ENCODE measurements at places on chromosomes 3 and 15.
A peak's percentile ranks its signal among the peaks of the same experiment; 100 is the strongest.

GRCh38 chr3:30587904-30588303 is 18.5 kb upstream of the TGFBR2 start:
- no peak for DNase-seq

DNA sequence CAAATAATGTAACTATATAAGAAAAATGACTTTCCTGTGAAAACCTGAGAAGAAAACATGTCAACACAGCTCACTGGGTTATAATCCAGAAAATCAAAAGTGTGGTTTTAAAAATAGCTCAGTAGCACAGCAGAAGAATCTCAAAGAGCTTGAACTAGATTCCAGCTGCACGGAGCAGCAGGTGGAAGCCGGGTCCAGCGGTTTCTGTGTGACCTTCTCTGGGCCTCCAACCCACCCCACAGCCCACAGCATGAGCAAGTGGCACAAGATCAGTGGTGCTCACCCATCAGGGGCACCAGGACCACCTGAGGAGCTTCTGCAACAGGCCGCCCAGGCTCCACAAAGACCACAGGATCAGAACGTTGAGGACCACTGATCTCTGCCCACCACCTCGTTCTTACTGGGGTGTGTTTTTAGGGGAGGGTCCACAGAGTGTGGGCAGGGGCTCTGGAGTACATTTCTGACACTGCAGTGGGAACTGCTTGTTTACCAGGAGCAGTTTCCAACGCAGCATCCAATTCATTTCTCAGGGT is 23.2 kb downstream of the SLC41A3 start:
- no peak for DNase-seq

- no peak for DNase-seq
Observed at GRCh38 chr15:49832511-49832910, 211.7 kb downstream of the DTWD1 start.

GRCh38 chr3:67018105-67018788 is 20.1 kb downstream of the KBTBD8 start:
- DNase-seq, result no peak

DNA sequence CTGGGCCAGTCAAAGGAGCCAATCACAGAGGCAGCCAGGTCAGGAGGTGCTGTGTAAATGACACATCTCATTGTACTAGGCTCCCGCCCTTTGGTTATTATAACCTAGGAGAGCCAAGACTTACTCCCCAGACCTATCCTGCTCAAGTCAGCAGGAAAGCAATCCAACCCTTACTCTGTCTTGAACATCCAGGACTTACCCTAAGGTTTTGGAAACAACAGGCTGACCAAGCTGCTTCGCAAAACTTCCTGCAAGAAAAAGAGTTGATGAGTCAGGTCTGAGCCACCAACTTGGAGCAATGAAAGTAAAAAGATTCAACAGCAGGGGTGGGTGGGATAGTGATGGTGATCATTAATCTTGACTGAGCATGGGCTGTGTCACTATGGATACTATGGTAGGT is 144.4 kb downstream of the MYLK start:
- no peak for DNase-seq

- DNase-seq, result no peak
Observed at GRCh38 chr3:71061581-71061980, 521.9 kb downstream of the FOXP1 start.

- no peak for DNase-seq
Observed at GRCh38 chr3:31086698-31087097, 192.2 kb upstream of the GADL1 start.

GRCh38 chr3:38367779-38368178 is 21.2 kb downstream of the XYLB start:
- DNase-seq, result no peak

DNA sequence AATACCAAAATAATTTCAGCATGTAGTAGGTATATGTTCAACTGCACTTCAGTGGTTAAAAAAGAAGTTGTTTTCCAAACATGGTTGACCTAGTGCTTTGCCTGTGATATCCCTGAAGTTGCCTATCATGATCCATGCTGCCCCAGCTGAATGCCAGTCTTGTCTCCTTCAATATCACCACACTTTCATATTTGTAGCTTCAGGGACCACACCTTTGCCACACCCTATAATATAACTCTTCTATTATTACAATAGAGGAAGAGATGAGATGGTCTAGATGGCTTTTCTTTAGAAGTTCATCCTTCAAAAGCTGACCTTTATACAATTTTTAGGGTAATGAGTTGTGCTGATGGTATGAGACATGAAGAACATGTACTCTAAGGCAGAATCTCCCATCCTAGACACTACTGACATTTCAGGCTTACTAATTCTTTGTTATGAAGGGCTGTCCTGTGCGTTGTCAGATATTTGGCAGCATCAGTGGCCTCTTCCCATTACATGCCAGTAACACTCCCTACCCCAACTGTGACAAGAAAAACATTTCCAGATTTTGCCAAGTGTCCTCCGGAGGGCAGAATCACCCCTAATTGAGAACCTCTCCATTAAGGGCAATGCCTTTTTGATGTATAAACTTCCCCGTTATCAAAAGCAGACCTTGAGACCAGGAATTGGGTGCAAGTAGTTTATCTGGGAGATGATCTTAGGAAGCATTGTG is 76.2 kb upstream of the PLCL2 start:
- no peak for DNase-seq

DNA sequence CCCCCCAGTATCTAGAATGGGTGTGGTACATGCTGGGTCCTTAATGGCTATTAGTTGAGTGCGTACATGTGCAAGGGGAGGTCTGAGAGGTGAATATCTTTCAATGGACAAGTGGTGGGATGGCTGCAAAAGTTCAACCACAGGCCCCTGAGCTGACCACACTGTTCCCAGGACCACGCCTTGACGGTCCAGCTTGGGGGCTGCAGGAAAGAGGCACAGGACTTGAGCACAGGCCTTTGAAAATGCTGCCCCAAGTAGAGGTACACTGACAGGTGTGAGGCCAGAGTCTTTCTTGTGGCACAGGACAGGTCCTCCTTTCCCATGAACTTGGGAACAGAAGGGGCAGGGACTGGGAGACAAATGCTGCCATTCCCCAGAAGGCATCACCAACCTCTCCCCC is 24.0 kb downstream of the AMOTL2 start:
- no peak for DNase-seq

DNA sequence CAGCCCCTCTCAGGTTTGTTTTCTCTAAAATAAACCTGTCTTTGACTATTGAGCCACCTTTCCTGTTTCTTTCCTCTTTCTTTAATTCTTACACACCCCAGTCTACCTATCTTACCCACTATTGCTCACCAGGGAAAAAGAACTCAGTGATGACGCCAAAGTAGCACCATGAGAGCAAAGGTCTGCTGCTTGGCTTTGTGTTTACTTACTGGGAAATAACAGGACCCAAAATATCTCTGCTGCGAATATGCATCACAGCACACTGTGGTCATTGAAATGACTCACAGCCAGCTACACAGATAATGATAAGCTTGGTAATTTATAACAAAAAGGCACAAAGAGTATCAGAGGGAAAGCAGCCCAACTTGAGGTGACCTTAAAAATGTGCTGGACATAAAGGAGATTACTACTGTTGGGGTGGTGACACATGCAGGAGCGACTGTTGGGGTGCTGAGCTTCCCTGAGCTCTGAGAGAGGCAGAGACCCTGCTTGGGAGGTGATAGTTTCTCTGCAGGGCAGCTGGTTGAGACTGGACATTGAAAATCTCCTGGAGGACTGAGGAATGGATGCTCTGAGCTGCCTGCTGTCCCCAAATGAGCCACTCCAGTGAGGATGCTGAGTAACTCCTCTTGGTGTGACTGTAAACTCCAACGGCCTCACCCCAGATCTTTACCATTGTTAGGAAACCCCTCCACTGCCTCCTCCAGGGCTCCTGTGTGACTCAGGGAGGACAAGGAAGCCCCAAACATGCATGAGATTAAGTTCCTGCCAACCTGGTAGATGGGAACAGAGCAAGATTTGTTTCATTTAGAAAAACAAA is 14.5 kb downstream of the EFCAB12 start:
- no peak for DNase-seq

- no peak for DNase-seq
Observed at GRCh38 chr15:85742186-85742821, 52.4 kb downstream of the KLHL25 start.

DNA sequence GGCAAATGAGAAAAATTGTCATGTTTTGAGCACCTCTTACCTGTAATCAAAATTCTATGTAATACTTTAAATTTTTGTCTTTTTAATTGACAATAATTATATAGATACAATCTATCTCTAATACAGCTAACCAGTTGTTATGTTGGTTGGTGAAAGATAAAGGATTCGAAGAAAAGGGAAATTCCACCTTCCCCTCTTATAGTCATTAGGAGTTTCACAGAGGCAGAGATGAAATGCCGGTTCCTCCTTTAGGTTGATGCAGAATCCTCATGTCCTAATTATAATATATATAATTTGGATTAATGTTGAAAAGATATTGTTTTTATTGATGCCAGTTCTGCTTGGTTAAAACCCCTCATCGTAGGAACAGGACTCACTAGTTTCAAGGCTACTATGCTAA is 67.1 kb downstream of the LRCH3 start:
- DNase-seq, result no peak

DNA sequence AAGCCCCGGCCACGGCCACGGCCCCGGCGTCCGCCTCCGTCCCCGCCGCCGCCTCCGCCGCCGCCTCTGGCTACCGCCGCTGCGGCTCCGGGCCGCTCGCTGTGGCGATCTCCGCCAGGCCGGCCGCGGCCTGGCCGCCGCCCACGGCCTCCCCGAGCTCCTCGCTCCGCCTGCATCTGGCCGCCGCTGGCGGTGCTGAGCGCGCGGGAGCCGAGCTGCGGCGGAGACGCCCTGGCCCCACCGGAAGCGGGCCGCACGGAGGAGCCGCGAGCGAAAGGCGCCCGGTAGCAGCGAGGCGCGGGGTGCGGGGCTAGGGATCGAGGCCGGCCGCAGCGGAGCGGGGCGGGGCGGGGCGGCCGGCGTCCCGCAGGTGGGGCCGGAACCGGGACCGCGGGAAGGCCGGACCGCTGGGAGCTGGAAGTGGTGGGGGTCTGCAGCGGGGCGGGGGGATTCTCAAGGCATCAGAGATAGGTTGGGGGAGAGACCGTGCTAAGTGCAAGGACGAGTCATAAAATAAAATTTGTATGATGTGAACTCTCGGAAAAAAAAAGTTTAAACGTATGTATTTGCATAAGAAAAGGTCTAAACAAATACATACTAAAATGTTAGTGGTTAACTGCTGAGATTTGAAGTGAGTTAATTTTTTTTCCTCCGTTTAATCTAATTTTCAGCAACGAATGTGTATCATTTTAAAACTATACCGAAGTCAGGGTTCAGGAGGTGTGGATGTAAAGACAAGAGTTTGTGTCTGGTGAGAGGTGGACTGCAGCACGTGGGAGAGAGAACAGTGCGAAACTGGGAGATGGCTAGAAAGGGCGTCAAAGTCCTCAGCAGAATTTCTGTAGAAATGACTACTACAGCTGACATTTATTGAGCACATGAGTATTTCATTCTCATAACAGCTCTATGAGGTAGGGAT is at the start of gene AVEN:
AVEN (minus strand) TSS at position 334 of the 919 bp plus-strand sequence; CDS start at position 176, 158 bp downstream.
- peak; percentile 50 for DNase-seq

DNA sequence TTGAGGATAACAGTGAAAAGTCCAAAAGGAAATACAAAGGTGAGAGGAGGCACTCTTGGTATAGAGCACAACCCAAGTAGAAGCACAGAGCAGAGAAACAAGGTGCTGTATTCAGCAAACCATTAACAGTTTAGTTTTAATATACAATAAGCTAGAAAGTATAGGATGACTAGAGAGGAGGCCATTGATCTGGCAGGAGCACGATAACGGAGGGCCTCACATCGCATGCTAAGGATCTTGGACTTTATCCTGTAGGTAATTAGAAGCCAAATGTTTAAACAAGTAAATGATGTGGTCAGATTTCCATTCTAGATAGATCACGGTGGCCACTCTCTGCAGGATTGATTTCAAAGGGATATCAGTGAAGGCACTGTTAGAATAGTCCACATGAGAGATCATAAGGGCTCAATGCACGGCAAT is 935.0 kb downstream of the ROBO1 start:
- no peak for DNase-seq

DNA sequence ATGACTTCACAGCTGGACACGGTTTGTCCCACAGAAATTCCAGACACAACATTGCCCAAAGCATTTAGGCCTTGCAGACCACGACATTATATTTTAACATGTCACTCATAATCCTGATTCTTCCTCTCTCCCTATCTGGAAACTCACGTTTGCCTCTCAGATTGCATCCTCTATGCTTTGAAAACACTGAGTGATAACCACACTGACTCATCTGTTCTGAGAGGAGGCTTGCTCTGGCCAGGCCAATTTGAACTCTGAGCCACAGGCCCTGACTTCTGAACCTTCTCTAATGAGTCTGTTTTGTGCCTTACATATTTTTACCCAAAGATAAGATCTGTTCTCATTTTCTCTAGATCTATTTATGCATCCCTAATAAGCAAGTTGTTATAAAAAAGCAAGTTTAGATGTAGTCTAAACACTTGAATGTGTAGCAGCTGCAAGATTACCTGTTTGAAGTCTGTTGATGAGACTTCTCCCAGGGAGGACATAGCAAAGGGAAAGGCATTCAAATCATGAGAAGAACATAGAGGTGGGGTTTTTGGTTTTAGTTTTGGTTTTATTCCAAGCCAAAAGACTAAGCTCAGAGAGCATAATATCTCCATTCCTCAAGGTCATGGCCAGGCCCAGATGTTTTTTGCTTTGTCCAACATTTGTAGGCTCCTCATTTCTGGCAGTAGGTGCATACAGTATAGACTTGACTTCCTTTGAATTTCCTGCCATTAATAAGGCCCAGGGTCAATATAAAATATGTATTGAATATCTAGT is 234.4 kb upstream of the LRTM1 start:
- DNase-seq, result no peak

- DNase-seq, result no peak
Observed at GRCh38 chr15:58952751-58953150, 19.3 kb upstream of the SLTM start.

DNA sequence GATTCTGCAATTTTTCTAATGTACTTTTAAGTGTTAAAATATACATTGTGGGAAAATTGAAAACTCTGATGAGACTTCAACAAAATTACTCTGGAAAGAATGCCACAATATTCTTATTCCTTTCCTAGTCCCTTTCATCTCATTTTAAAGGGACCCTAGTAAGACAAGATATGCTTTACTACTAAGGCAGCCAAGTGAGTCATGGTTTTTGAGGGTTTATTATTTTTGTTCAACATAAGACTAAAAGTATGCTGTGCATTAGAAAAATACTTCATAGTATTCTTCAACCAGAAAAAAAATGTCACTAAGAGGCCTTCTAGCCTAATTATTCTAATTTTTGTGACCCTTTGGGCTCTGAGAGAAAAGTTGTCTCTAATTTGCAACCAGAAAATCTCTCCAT is 7.4 kb downstream of the IL12A start:
- no peak for DNase-seq

DNA sequence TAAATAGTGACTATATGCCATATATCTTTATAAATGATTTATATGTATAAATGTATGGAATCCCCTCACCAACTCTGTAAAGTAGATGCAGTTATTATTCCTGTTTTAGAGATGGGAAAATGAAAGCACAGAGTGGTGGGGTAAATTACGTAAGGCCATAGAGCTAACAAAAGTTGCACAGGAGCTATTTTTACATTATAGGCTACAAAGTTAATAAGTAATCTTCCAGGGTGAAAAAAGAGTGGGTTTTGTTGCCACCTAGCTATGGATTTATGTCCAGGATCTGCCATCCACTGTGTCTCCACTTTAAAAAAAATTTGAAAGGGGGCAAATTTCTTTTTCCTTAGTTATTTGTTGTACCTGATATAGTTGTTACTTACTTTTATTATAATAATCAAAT is 235.7 kb downstream of the MCTP2 start:
- DNase-seq, result no peak

- DNase-seq, result no peak
Observed at GRCh38 chr15:41915255-41915994, 21.6 kb upstream of the SPTBN5 start.

GRCh38 chr3:70985572-70985971 is 598.0 kb downstream of the FOXP1 start:
- no peak for DNase-seq

- no peak for DNase-seq
Observed at GRCh38 chr3:156770699-156771414, 55.3 kb upstream of the LEKR1 start.

Data from stimulated activated CD4-positive, alpha-beta T cell treated with anti-CD3 and anti-CD28 coated beads, Interleukin-12 subunit alpha, Interleukin-12 subunit beta, amount 100 ng/mL, for 48 hours (primary cell).